Kasumi-1 (cell line): ENCODE measurements at places on chromosomes 4 and X.
A peak's percentile ranks its signal among the peaks of the same experiment; 100 is the strongest.

- no peak for DNase-seq
Observed at GRCh38 chr4:55733932-55734331, 85.7 kb upstream of the EXOC1L start.

DNA sequence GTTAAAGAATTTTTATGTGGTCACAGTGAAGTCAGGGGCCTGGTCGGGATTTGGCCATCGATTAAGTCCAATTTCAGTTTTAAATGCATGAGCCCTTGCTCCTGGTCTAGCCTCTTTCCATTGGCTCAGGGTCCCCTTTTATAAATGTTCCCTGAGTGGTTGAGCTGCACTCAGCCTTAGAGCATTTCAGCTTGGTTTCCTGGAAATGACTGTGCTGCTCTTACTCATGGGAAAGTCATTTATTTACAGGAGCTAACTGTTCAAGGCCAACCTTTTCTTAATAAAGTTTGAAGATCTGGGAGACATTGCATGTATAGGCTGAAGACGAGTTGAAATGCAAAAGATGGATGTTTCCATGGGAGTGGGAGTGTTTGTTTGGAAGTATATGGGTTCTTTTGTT is 98.8 kb upstream of the CLNK start:
- no peak for DNase-seq

GRCh38 chr4:110055158-110055768 is 142.6 kb downstream of the EGF start:
- DNase-seq: no peak

GRCh38 chr4:23999714-24000469 is 110.0 kb upstream of the PPARGC1A start:
- no peak for DNase-seq

- no peak for DNase-seq
Observed at GRCh38 chr4:67762086-67762485, 7.9 kb upstream of the GNRHR start.

DNA sequence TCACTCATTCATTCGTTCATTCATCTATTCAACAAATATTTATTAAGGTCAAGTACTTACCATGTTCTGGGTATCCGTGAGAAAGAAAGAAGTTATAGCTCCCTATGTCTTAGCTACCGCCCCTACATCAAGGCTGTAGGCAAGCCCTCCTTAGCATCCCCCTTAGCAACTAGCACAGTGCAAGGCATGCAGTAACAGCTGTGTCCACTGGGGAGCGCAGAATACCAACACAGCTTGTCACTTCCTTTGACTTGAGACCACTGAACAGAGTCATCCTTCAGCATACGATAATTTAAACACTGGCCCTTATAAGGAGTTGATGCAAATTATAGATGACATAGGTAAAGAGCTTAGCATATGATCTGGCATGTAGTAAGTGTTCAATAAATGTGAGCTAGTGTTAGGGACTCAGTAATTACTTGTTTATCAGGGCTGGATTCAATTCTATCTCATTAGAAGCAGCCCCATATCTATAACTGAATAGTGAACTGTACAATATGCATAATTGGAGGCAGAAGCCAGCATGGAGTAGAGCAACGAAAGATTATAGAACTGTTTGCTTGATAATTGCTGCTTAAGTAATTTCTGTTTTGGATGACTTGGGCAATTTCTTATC is 8.7 kb downstream of the KIAA1210 start:
- peak; percentile 42 for DNase-seq

DNA sequence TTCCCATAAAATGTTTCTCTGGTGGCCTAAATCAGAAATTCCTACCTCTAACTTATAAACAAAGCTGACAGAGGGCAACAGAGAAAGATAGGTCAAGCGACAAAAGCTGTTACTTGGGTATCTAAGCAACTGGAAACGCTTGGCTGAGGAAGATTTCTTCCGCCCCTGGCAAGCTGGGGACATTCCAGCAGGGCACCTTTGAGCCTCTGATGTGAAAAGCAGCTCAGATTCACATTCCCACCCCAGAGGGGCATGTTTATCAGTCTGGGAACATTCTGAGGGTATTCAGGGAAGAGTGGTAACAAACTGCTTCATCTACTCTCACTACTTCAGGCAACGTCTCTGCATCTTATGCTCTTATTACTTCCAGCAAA is 3.5 kb upstream of the CDS1 start:
- no peak for DNase-seq

DNA sequence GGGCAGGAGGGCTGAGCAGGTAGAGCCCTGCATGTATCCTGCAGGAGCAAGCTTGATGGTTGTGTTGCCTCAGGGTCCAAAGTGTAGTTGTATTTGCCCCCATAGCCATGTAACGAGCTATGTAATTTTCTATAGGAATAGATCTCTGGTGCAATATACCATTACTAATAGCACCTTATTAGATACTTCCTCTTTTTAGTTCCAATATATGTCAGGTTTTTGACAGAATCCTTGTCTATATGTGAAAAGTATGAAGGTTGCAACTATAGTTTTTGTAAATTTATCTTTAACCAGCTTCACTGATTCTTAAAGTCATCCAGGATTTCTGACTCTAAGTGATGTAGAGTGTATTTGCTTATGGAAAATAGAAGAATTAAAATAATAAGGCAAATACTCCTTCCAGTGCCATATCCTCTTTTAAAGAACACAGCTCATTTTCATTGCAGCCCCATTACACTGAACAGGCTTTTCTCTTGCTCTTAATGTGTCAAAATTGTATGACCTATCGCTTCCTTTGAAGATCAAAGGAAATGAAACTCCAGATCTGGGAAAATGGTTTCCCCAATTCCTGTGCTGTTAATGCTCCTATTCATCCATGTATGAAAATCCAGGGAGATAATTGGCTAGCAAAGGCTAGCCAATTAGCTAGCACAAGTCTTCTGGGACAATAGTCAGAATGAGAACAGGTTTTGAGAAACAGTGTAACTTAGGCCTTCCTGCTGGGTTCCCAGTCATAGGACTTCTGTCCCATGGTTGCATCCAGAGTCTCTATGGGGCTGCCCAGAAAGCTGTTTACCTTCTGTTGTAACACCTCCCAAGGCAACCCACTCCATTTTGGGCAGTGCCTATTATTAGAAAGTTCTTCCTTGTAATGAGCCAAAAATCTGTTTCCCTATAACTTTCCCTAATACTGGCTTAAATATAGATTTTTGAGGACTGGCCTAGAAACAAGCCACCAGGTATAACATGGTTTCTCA is 90.6 kb downstream of the TSPAN7 start:
- DNase-seq: no peak

- DNase-seq: peak; percentile 77
Observed at GRCh38 chr4:142817442-142817841, 28.7 kb downstream of the INPP4B start.

DNA sequence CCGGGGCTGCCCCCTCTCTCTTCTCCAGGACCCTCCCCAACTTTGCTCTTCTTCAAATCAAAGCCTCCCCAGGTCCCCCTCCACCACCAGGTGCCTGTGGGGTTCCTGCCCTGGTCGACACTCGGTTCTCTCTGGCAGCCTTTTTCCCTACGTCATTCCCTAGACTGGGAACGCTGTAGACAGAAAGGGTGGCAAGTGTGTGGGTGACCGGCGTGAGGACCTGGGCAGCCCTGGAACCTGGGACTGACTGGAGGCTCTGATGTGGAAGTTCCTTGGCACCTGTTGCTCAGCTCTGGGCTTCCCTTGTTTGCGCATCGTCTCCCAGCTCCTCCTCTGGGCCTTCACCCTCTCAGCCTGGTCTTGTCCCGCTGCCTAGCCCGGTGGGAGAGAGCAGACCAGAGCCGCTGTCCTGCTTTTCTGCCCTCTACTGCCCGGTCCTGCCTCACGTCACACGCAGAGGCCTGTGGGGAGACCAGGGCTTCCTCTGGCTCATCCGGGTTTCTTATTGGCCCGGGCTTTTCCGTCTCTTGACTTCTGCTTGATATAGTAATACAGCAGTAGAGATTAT is 1.3 kb downstream of the TACC3 start:
- no peak for DNase-seq

DNA sequence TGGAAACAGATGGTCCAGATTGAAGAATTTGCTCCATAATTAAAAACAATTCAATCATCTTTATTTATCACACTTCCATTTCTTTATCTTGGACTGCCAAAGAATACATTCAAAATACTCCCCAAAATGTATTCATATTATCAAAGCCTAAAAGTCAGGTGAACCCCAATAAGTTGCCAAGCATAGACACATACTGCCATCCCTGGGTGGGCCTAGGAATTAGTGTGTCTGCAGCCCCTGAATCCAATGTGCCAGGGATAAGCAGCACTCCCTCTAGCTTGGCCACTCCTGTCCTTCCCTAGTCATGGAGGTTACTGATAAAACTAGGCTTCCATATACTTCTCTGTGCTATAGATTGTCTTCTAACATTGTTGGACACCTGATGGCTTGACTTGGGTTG is 199.9 kb downstream of the TENM3 start:
- DNase-seq: no peak

GRCh38 chr4:186727169-186727976 is 3.7 kb upstream of the FAT1 start:
- no peak for DNase-seq

GRCh38 chr4:156623376-156623775 is 348.2 kb downstream of the PDGFC start:
- DNase-seq: no peak

DNA sequence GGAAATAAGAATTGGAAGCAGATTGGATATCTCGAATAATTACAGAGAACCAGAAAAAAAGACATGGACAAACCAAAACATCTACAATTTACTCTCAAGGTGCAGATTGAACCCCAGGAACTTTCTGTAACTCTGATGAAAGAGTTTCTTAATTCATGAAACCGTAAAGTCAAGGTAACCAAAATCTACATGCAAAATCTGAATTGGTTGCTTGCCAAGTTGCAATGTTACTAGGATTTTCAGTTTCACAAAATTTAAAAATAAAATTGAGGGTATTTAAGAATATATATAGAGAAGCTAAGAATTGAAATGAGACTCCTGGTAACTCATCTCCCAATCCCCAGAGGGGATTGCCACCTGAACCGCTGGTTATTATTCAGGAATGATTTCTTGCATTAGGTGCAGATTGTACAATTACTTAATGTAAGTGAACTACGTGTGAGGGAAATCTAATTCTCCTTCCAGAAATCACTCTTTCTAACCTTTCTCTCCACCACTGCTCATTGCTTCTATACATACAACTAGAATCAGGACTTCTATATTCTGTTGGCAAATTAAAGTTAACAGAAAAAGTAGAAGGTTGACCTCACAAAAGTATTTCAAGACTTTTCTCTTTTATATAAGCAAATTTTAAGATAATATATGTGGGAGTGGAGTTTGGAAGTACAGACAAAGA is 221.5 kb upstream of the NDST4 start:
- no peak for DNase-seq

- DNase-seq: peak; percentile 8
Observed at GRCh38 chrX:46754036-46754435, 4.9 kb downstream of the SLC9A7 start.

GRCh38 chrX:138765051-138765450 is 53.5 kb upstream of the FGF13 start:
- DNase-seq: no peak

GRCh38 chrX:30904186-30904585 is 15.1 kb upstream of the TAB3 start:
- no peak for DNase-seq
